Tongue (tissue), 3 donors: ENCODE measurements at places on chromosomes 5 and 9.

DNA sequence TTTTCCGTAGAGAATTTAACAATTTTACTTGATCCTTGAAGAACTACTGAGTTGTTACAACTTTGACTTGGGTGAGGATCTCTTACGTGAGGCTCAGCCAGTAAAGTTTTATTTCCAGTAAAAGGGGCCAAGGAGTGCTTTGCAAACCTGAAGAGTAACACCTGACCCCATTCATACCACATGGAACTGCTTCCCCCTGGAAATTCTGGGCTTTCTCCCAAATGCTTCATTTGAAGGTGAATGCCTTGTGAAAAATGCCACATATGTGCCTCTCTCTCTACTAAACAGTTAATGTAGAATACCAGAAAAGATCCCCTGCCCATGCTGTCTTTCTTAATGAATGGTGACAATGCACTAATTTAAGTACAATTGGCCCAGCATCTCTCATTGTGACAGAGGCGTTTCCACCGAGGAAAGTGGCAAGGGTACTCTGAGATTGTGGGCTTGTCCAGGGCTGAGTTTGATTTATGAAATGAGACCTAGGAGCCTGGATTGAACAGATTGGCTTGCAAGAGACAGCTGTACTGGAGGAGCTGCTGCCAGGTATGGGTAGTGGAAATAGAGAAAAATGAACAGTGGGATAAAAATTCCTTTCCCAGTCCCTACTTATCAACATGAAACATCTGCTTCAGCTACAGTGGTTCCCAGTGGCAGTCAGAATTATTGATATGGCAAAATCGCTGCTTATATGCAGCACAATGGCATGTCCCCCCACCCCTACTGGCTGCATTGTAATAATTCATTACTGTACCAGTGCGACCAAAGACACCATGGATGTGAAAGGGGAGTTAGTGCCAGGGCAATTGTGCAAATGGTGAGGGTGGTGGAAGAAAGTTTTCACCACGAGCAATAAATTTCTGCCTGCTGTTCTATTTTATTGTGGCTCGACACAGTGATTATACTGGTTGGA is 843.7 kb upstream of the WWC1 start:
- DNase-seq, result no peak

DNA sequence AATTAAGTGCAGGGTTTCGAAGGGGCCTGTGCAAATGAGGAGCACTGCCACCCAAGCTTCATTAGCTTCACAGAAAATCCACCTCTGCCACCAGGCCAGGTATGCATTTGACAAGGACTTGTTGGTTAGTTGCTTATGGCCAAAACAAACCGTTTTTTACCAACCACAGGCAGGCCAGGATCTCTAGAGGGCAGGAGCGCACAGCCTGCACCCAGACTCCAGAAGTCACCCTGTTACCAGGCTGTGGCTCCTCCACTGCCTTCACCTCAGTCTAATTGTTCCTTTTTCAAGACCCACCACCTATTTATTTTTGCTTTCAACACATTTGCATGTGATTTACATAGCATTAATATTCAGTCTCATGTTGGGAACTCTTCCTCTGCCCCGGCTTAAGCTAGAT is 78.3 kb upstream of the HSPA9 start:
- no peak for DNase-seq

GRCh38 chr9:2872931-2873323 is 29.0 kb upstream of the PUM3 start:
- no peak for DNase-seq

DNA sequence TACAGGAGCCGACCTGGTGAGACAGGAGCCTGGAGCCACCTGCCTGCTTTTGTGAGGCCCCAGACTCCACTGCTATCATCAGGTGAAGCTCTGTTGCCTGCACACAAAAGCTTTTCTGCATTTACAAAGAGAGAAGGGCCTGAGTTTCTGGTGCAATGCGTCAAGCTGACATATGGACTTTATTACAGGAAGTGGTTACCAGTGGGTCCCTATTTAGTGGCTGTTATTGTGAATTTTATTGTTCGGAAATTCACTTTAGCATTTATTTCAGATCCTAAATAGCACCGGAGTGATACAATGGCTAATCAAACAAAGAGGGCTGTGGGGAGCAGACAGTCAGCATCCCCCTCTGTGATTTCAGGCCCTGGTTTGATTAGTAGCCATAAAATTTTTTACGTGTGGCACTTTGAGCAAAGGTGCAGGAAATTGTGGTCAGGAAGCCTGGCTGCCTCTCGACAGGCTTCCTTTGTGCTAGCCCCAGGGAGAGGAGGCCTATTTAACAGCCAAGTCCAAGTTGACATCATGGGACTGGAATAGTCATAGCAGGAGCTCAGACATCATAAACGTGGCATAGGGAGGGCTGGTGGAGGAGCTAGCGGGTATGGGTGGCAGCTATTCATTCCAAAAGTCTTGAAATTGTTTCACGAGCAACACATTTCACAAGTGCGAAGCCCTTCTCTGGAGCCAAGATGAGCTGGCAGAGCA is 8.4 kb downstream of the TGFBI start:
- peak; percentile 63 for DNase-seq

DNA sequence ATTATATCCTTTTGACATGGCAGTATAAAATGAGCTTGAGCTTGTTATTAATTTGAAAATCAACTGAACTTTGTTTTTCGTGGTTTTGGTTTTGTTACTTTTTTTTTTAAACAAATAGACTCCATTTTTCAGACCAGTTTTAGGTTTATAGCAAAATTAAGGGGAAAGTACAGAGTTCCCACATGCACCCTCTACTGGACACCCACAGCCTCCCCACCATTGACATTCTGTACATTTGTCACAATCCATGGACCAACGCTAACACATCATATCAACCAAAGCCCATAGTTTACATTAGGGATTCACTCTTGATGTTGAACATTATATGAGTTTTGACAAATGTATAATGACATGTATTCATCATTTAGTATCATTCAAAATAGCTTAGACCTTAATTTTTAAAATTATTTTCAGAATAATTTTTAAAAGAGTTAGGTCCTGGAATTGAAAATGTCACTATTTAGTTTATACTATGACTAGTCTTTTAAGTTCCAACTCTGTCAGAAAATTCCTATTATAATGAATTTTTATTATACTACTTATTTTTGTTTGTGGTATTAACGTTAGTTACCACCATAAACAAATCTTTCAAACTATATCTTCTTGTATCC is 35.3 kb upstream of the JMY start:
- no peak for DNase-seq

DNA sequence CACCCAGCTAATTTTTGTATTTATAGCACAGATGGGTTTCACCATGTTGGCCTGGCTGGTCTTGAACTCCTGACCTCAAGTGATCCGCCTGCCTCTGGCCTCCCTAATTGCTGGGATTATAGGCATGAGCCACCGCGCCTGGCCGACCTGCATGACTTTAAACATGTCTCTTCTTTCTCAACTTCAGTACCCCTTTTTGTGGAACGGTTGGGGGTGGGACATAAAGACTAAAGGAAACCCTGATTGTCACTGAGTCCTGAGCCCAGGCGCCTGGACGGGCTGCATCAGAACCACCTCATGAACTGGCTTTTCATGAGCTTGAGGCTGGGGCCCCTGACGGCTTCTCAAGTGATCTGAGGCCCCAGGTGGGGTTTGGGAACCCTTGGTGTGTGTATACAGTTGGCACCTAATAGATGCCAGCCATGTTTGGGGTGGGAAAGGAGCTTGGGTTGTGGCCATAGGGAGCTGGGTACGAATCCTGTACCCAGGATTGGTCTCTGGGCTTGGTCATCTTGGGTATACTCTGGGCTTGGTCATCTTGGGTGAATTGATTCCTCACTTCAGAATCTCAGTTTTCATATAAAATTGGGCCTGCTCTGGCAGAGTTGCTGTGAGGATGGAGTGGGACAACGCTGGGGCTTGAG is 2.2 kb downstream of the GRK6 start:
- DNase-seq, result no peak

DNA sequence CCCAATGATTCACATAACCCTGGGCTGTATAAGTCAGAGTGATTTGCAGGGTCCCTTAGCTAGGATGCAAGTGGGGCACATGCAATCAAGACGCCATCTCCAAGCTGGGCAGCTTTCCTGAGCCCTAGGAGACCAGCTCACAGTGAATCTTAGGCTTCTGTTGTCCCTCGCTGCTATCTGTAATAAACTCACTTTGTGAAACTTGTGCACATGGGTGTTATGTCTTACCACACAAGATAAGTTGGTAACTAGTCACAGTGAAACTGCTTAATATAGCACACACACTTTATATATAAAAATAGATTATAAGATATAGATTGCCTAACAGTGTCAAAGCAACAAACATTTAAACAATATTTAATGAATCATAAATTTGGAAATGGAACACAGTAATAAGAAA is 658.5 kb downstream of the SLCO4C1 start:
- no peak for DNase-seq

DNA sequence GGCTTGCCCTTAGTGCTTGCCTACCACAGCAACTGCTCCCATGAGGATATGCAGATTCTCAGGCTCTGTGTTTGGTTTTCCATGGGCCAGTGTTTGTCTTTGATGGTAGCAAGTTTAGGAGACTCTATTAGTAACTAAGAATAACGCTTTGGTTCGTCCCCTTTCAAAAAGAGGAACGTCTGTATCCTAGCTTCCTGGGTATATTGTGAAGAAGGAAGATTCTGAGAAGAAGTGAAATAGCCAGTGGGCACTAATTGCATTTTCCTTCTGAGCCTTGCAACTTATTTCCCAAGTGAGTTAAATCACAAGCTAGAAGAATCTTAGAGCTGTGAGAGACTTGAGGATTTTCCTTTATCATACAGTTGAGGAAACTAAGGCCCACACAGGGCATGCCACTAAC is 376.8 kb downstream of the PIK3R1 start:
- no peak for DNase-seq

DNA sequence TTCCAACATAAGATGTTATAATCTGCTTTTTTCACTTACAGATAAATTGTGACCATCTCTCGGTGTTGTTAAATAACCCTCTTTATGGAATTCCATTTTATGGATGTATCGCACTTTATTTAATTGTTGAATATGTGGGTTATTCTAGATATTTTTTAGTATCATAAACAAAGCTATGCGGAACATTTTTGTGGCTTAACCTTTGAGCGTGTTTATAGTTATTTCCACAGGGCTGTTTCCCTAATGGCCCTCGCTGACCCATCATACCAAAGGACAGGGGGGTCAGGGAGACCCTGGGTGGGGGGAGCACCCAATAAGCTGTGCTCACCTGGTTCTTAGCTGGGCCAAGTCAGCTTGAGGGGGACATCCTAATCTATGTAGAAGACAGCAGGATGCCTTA is 65.3 kb downstream of the NDST1 start:
- no peak for DNase-seq

DNA sequence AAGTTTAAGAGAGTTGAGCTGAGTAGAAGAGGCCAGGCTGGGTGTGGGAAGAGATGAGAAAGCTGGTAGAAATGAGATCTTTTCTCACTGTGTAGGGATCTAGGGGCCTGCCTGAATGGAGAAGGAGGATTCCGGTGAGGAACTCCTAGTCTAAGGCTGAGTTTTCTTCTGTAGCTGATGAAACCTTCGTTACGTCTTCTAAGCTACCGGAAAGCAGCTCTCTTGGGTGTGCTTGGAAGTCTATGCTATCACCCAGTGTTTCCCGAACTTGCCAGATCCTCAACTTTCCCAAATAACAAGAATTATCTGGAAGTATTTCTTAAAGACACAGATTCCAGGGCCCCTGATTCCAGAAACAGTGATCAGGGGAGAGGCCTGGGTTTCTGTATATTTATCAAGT is 55.4 kb upstream of the TNFSF15 start:
- DNase-seq, result no peak

DNA sequence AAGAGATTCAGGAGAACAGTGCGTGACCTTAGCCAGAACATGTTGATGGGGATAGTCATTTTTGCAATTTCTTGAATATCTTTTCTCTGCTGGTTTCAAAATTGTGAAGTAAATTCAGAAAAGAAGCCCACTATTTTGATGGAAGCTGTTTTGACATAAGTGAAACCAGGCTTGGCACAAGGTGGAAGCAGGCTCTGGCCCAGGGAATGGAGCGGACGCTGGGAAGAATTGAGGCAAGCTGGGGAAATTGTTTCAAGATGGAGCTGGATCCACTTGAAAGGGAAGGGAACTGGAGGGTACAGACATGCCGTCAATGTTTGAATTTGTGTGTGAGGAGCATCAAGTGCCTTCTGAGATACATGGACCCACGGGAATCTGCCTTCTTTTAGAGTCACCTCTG is 207.2 kb downstream of the GOLPH3 start:
- no peak for DNase-seq

GRCh38 chr5:143355710-143356109 is 47.8 kb downstream of the NR3C1 start:
- DNase-seq, result peak; percentile 89

GRCh38 chr5:95631255-95631958 is 11.5 kb downstream of the GPR150 start:
- no peak for DNase-seq

GRCh38 chr5:150746-151145 is 40.5 kb upstream of the LRRC14B start:
- no peak for DNase-seq

GRCh38 chr5:125175348-125176004 is 429.0 kb upstream of the ZNF608 start:
- no peak for DNase-seq

- no peak for DNase-seq
Observed at GRCh38 chr9:11269036-11269435, 656.2 kb upstream of the PTPRD start.

DNA sequence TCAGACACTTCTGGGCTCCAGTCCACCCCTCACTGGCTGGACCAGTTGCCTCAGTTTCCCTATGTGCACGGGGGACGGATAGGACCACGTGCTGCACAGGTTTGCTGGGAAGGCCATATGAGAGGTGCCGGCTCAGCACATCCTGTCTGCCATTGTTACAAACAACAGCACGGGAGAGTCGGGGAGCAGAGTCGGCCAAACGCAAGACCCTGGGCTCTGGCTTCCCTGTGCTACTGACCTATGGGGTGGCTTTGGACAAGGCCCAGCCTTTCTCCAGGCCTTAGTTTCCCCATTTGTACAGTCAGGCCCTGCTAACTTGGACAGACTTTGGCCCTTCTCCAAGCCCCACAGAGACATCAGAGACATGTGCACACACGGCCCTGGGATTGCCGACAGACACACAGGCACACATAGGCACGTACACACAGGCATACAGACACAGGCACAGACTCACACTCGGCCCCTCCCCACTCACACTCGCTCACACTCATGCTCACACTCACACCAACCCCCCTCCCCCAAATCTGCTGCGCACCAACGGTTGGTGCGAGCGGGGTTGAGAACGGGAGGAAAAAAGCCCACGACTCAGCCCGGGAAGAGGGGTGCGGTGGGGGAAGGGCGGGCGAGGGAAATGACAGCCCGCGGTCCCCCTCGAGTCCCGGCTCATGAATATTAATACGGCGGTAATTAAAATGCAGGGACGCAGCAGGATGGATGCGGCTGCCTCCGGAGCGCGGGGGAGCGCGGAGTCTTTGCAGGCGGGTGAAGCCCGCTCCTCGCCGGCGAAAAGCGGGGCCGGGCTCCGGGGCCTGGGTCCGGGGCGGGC is 133.0 kb downstream of the C9orf50 start:
- DNase-seq, result peak; percentile 79

- DNase-seq, result no peak
Observed at GRCh38 chr9:91760906-91761305, 189.1 kb downstream of the ROR2 start.
